ENCODE measurements at places on chromosomes 3 and 15.

DNA sequence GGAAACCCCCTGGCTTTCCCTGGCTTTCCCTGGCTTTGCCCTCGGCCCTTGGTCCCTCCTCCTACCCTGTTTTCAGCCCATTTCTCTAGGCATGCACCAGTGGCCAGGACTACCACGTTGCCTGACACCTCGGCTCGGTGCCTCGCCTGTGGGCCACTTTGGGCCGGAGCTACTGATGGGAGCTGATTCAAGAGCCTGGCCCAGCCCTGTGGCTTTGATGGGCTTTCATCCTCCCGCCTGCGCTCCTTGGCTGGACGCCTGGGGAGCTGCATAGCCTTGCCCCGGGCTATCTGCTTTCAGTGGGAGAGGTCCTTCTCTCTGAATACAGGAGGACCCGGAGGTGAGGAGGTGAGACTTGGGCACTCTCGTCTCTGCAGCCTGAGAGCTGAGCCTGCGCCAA is 192.7 kb upstream of the HES1 start:
- no peak for DNase-seq

DNA sequence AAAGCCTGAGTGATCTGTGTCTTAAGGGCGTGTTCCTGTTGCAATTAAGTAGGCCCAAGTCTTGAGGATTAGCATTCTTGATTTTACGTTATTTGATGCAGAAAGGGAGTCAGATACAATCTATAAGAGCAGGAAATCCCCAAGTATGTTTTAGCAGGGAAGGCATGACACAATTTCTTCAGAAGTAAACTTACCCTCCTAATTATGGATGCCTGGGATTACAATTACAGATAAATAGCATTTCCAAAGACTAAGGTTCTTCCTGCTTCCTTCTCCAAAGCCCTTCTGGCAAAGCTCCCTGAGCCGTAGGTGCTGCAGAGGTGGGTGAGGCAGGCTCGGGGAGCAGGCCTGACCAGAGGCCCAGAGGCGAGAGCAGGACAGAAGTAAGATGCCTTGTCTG is 34.9 kb upstream of the ST6GAL1 start:
- DNase-seq: no peak

DNA sequence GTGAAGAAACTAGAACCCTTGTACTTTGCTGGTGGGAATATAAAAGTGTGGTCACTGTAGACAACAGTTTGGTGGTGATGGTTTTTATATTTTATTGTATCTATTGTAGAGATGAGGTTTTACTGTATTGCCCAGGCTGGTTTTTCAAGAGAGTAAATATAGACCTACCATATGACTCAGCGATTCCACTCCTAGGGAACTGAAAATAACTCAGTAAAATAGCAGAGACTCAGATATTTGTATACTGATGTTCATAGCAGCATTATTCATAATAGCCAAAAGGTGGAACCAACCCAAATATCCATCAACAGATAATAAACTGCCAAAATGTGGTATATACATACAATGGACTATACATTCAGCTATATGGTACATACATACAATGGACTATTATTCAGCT is 68.8 kb upstream of the IL12A start:
- no peak for DNase-seq

DNA sequence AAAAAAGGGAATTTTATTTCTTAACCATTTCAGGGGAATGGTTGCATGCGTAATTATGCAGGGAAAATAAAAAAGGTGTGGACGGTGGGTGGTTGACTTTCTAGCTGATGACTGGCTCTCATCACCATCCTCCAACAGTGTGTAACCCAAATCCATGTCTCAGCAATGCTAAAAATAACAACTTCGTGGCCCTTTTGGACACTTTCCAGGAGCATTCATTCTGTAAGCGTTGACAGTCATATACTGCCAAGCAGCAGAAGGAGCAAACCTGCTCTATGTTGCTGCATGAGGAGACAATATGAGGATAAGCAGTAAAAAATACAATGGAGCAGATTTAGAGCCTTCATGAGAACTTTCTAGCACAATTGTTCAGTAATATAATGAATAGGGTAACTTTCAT is 189.1 kb downstream of the ANXA2 start:
- no peak for DNase-seq

DNA sequence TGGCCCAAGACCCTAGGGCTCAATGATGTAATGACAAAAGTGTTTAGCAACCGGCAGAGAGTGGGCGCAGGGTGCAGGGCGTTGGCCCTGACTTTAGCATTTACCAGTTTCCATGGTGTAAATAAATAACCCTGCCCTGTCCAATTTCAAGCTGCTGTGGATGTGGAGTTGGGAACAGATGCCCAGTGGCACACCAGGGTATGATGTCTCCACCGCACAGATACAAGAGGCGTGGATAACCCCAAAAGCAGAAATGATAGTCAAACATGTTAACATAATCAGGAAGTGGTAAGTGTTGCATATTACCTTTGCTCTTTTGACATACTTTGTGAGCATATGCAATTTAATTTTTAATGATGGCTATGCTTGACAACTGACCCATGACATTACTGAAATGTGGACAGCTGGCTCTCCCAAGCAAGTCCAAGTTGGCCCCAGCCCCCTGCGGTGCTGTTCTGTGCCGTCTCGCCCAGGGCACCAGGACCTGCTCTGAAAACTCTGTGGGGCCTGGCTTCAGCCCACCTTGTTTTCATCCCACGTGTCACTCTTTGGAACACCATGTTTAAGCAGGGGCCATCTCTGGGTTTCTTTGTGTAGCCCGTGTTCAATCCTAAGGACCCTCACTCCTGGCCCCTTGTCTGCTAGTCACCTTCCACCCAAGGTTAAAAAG is 10.8 kb upstream of the ANPEP start:
- no peak for DNase-seq

DNA sequence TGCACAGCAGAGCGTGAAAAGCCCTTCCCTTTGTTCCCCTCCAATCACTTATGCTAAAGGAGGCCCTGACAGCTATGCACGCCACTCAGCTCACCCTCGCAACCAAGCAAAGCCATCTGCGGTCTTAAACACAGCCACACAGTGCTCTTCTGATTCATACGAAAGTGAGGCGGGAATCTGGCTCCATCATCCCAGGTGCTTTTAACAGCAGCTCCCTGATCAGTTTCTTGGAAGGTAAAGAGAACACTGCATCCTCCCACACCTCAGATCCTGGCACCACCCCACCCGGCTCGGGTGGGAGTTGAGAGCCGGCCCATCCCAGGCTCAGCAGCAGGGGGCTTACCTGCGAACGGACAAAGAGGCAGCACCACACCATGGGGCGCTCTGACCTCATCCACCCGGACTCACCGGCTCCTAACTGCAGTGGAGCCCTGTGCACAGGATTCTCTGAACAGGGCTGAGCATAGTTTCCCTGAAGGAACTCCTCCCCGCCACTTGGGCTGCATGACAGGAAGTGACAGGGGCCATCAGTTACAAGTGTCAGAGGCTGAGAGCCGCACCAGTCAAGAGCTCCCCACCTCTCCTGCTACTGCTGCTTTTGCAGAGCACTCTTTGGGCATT is 114.3 kb upstream of the ARHGEF3 start:
- DNase-seq: peak; percentile 59

DNA sequence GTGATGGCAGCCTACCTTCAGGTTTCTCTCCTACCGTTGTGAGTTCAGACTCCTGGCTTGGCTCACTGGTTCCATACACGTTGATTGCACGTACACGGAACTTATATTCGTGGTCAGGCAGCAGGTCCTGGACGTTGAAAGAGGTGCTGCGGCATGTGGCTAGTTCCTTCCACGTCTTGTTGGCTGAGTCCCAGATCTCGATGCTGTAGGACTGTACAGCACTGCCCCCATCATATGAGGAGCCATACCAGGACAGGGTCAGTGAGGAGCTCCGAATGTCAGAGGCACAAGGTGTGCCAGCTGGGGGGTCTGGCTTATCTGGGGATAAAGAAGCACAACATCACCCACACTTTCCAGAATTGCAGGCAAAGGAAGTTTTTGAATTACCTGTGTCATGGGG is 72.3 kb upstream of the HACD2 start:
- DNase-seq: no peak

DNA sequence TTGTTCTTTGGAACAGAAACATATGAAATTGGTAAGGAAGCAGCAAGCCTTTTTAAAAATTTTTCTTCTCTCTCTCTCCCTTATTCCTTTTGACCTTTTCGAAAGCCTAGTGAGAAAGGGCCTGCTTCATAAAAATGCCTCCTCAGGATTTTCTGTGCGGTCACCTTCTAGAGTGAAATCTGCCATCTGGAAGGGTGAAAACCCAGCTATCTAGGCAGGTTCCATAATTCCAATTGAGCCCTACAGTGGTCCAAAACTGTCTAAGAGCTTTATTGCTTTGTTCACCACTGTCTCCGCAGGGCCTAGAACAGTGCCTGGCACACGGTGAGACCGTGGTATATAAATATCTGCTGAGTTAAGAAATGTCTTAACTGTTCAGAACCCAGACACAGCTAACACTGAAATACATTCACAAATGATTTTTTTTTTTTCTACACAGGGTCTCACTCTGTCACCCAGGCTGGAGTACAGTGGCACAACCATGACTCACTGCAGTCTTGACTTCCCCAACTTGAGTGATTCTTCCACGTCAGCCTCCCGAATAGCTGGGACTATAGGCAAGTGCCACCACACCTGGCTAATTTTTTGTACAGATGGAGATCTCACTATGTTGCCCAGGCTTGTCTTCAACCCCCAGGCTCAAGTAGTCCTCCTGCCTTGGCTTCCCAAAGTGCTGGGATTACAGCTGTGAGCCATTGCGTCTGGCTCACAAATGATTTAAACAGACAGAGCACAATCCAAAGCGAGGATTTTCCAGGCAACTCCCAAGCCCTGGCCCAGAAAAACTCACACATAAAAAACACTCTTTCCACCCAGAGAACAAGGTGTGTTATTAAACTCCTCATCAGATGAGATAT is 64.4 kb downstream of the FRMD4B start:
- DNase-seq: no peak

- DNase-seq: no peak
Observed at GRCh38 chr3:100103558-100104441, 10.5 kb downstream of the FILIP1L start.

- DNase-seq: no peak
Observed at GRCh38 chr3:55899887-55900286, 412.8 kb upstream of the WNT5A start.

- no peak for DNase-seq
Observed at GRCh38 chr3:33831053-33831452, 32.6 kb downstream of the PDCD6IP start.

DNA sequence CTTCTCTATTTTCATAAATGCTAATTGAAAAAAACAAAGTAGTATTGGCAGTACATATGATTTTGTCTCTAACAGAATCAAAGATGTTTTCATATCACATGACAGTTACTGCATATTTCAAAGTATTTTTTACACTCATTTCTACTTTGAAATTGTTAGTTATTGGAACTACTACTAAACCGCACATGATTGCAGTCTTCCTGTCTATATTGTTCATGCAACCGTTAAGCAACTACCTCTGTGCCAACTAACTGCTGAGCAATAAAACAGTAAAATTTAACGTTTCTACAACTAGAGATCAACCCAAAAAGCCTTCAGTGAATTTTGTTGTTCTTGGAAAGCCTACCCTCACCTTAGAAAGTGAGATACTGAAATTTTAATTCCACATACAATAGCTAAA is 64.2 kb downstream of the DMXL2 start:
- DNase-seq: no peak

- DNase-seq: no peak
Observed at GRCh38 chr3:51283421-51283820, 101.7 kb upstream of the MANF start.

GRCh38 chr3:177055605-177056571 is 141.4 kb downstream of the TBL1XR1 start:
- DNase-seq: no peak

DNA sequence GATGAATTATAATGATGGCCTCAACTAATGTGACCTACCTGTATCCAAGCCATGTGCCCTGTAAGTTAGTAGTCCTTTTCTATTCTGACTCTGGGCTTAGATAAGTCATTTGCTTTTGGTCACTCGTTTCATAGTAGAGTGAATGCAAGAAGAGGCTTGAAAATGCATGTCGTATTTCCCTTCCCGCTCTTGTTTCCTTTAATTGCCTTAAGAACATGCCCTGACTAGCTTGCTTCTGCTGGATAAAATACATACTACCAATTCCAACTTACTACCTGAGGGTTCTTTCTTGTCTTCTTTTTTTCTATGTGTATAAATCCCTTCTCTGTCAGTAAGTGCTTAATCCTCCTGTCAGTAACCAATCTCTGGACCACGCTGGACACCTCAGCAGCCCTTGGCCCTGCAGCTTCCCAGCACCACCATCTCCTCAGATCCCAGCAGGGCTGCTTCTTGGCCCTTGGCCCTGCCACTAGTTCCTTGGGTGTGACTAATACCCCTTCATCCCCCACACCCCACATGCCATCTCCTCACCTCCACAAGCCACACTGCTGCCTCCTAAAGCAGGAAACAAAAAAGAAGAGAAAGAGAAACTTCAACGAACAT is 771.7 kb downstream of the IGSF11 start:
- DNase-seq: no peak

DNA sequence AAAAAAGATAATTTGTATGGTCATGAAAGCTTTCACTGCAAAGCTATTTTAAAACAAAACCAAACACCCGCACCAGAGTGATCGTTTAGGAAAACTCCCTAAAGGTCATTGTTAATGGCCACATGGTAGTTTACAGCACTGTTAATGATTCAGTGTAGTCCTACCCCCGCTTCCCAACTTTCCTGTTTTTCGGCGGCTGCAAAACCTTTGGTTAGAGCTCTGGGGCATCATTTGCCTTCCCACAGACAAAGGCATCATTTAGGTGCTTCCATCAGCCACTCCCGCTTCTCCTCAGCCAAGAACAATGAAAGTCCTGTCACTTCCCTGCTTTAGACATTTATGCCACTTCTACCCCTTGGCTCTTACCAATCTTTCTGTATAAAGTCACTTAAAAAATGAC is 10.6 kb downstream of the MELTF start:
- DNase-seq: no peak

DNA sequence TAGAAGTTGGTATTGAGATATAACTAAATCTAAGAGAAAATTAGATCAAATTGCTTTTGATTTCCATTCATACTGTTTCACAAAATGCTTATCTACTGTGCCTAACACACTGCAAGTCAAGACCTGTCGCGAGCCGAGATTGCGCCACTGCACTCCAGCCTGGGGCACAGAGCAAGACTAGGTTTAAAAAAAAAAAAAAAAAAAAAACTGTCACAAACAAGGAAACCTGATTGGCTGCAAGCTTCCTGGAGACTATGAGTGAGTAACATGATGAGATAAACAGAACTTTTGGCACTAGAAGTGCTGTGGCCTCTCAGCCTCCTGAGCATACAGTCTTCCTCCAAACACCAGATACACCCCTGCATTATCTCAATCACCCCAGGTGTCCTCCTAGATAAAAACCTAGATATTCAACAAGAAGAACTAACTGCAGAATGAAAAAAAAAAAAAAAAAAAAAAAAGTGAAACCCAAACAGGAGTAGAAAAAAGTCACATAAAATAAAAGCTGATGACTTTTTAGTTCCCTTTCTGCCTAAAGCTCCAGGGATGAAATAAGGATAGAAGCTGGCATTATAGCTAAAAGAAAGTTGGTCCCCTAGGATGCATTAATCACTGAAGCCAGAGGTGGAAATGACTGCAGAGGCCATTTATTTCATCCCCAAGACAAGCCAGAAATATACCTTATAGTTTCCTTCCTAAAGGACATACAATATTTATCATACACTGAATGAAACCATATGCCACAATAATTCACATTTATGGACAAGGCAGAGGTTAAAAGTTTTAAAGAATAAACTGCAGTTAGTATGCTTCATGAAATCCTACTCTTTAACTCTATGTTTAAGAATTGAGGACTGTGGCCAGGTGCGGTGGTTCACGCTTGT is 82.4 kb downstream of the P3H2 start:
- DNase-seq: no peak

GRCh38 chr3:100600181-100601042 is 9.0 kb upstream of the ADGRG7 start:
- peak; percentile 5 for DNase-seq

All from stimulated activated CD4-positive, alpha-beta T cell treated with anti-CD3 and anti-CD28 coated beads, Interleukin-4, amount 100 ng/mL, for 1 hour (primary cell).